ENCODE measurements at places on chromosomes 6 and 20.

GRCh38 chr6:111559188-111560097 lies 46.2 kb downstream of the TRAF3IP2 start:
- DNase-seq = peak; percentile 81

DNA sequence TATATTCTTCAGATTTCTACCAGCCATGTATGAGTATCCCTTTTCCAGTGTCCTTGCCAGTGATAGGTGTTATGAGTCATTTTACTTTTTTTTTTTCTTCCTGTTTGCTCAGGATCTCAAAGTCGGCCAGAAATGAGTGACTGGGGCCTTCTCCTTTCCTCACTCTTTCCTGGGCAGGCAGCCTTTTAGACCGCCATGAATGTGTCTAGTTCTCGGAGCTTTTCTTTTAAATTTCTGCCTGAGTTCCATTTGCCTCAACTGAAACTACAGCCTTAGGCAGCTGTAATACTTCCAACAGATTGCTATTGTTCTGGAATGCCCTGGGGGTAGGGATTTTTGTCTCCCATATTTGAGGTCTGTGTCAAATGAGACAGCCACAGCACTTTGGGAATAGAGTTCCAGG lies 83.7 kb downstream of the STXBP5 start:
- DNase-seq = no peak

GRCh38 chr6:4125933-4126864 lies 9.2 kb downstream of the ECI2 start:
- no peak for DNase-seq

GRCh38 chr20:58776109-58776508 lies 74.6 kb downstream of the GNAS-AS1 start:
- no peak for DNase-seq

GRCh38 chr6:68054756-68055155 lies 580.3 kb upstream of the ADGRB3 start:
- no peak for DNase-seq

GRCh38 chr6:113522376-113522775 lies 334.8 kb upstream of the MARCKS start:
- DNase-seq = no peak

- peak; percentile 16 for DNase-seq
These were observed 587.5 kb downstream of the CBLN4 start for GRCh38 chr20:55417836-55418235.

GRCh38 chr6:56572788-56573471 lies 69.8 kb downstream of the DST start:
- DNase-seq = no peak

- DNase-seq = no peak
These were observed 6.8 kb upstream of the KIAA1755 start for GRCh38 chr20:38267296-38267695.

DNA sequence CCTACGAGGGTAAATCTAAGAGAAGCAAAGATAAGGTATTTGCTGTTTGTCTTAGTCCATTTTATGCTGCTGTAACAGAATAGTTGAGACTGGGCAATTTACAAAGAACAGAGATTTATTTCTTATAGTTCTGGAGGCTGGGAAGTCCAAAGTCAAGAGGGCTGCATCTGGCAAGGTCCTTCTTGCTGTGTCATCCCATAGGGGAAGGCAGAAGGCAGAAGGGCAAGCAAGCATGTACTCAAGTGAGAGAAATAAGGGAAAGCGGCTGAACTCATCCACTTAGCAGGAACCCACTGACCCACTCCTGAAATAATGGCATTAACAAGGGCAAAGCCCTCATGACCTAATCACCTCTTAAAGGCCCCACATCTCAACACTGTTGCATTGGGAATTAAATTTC lies 102.7 kb downstream of the AGPAT4 start:
- DNase-seq = no peak

DNA sequence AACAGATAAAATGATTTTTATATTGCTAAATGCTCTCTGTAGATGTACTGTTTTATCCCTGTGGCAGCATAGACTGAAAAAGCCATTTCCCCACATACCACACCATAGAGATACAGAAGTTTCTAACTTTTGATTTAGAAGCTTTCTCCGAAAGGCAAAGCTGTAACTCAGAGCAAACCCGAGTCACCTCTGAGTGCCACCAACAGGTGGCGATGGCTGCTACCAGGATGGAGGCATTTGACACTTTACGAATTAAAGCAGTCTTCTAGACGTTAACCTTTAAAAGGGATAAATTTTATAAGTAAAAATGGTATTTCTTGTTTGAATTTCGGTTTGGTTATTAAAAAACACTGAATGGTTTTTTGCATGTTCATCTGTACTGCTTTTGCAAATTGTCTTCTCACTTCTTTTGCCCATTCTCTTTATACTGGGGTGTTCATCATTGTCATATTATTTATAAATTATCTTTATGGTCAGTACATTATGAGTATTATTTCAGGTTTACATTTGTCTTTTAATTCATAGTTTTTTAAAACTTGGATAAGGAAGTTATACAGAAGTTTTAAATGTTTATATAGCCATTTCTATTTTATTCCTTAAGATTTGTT lies 201.0 kb upstream of the CEP162 start:
- DNase-seq = peak; percentile 67

- DNase-seq = no peak
These were observed 230.1 kb upstream of the PRND start for GRCh38 chr20:4491643-4492042.

GRCh38 chr6:133767357-133767970 lies 121.4 kb upstream of the TCF21 start:
- DNase-seq = no peak

DNA sequence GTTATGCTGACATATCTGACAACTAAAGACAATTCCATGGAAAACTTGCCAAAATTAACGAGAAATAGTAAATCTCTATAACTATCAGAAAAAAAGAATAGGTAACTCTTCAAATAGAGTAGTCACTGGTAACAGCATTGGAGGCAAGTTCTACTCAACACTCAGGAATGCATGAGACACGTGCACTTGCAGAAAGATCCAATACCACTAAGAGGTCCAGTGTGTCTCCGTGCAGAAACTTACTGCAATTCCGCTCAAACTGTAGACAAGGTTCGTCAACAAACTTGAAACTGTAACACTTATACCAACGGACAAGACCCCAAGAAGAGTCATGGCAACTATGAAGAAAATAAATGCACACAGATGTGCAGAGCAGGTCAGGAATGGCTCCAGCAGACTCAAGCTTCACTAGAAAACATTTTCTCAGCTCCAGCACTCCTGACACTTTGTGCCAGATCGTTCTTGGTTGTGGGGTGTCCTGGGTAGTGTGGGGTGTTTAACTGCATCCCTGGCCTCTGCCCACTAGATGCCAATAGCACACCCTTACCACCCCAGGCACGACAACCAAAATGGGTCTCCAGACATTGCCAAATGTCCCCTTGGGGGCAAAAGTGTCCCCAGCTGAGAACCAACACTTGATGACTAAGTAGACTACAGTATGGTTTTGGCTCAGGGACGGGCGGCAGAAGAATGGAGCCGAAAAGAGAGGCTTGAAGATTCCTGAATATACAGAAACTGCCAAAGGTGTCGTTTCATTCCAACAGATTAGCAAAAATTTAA lies 134.8 kb downstream of the DTNBP1 start:
- DNase-seq = no peak

GRCh38 chr6:168417679-168418557 lies 23.1 kb upstream of the SMOC2 start:
- DNase-seq = peak; percentile 80

DNA sequence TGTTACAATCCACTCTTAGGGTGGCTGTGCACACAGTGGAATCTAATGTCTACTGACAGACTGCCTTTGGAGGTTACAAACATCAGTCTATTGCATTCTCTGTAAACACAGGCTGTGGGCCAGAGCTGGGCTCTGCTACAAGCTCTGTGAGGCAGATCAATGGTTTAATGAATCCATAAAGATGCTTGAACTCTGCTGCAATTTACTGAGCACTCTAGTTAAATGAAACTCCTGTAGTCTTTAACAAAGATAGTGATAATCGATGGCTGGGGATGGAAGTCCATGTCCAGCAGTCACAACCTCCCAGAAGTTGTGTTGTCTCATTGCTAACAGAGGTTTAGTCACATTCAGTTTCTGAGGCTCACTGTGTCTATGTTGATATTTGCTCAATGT lies 50.5 kb downstream of the SOBP start:
- DNase-seq = no peak

GRCh38 chr6:137754866-137755265 lies 112.2 kb upstream of the TNFAIP3 start:
- no peak for DNase-seq

DNA sequence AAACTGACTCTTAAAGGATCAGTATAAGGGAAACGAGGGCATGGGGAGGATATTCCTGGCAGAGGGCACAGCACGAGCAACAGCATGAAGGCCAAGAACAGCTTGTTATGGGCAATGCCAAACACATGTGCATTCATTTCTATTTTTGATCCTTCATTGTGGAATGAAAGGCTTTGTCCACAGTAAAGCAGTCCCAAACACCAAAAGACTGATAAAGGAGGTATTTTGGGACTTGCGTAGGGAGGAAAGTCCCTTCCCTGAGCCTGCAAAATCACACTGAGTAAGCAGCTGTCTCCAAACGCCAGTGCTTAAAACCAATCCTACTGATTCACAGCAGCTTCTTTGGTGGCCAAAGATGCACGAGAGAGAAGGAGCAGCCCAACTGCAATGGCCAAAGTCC lies 138.2 kb downstream of the UNC5CL start:
- no peak for DNase-seq

DNA sequence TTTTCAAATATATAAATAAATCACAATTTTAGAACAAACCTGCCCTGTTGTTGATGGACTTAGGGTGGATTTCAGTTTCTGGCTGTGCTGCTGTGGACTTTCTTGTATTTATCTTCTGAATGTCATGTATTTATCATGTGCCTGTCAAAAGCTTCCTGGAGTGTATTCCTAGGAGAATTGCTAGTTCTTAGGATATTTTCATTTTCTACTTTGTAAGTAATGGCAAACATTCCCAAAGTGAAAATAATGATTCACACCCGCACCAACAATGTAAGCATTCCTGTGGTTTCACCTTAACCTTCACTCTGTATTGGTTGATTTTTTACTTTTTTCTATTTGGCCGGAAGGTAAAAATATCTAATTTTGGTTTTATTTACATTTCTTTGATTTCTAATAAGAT lies 387.8 kb downstream of the SMOC2 start:
- no peak for DNase-seq

GRCh38 chr6:2440516-2440915 lies 195.1 kb upstream of the GMDS start:
- DNase-seq = no peak

DNA sequence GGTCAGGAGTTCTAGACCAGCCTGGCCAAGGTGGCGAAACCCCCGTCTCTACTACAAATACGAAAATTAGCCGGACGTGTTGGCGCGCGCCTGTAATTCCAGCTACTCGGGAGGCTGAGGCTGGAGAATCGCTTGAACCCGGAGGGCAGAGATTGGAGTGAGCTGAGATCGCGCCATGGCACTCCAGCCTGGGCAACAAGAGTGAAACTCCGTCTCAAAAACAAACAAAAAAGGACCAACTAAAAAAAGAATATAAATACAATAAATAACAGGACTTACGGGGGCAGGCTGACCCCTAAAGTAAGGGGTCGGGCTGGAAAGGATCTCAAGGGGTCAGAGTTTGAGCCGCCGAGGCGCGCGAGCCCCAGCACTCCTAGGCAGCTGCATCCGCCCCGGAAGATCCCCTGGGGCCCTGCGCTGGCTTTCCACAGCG lies 509 bp upstream of the TPD52L2 start:
- DNase-seq = no peak

DNA sequence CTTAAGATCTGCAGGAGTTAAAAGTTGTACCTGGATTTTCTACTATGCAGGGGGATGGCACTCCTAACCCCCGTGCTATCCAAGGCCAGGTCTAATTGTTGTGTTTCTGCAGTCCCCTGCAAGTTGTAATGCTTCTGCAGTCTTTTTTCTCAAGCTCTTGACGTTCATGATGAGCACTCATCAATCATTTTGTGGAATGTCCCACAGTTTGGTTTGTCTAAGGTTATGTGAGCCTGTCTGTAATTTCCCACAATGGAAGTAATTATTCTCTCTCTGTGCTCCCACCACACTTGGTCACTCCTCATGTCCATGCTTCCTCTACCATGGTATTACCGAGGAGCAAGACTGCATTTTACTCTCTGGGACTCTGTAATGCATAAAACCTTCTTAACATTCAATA lies 107.6 kb upstream of the SSTR4 start:
- no peak for DNase-seq

GRCh38 chr6:161922631-161923119 lies 648.8 kb upstream of the AGPAT4 start:
- DNase-seq = no peak

DNA sequence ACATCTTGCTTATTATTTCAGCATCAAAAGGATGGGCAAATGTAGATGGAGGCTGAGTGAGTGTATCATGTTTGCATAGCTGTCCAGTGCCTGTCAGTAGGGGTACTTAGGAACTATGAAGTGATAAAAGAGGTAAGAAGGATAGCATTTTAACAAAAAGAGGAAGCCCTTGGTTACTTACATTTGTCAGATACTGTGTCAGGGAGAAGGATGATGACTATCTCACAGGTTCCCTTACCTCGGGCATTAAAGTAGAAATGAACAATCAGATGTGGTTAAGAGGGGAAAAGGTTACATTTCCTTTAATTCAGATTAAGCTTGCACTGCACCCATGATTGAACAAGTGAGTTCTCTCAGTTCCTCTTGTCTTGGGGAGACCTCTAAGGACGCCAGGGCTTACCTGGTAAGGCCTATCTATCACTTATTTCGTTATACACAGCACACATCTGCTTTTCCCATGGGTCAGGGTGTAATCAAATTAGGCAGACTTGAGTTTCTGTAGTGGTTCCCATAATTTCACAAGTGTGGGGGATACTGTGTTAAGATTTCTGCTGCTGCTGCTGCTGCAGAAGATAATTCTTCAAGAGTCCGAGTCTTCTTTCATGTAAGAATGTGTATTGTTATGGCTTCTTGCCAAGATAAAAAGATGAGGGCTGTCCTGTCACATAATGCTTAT lies 4.5 kb downstream of the FOXO3 start:
- no peak for DNase-seq

GRCh38 chr6:18496462-18496861 lies 109.3 kb downstream of the RNF144B start:
- DNase-seq = no peak

DNA sequence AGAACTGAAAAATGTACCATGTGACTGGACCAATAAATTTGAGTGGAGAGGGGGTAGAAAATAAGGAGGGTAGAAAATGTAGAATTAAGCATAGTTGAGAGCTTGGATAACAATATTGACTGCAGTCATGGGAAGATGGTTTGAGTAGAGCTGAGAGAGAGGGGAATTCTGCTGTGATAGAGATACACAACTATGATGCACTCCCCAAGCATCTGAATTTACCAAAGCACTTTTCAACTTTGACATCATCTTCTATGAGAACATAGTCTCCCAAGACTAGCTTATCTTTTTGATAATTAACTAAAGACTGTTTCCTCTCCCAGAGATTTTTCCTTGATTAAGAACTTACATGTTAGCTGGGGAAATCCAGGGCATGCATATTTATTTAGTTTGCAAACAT lies 103.1 kb downstream of the TNFRSF21 start:
- DNase-seq = no peak

DNA sequence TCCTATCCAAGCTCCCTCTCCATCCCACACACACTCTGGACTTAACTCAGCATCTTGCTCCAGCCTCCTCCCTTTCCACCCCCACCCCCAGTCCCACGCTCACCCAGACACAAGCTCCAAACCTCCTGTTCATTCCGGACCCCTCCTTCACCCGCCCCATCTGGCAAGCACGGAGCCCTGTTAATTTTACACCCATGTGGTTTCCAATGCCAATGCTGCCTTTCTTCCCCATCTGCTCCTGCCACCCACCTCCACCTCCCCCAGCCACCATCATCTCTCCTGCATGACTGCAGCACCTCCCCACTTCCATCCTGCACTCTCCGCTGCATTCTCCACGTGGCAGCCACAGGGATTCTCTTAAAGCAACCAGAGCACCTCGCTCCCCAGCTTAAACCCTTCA lies 9.9 kb upstream of the CDK5RAP1 start:
- no peak for DNase-seq
